ENCODE measurements at places on chromosomes 12 and 14.

GRCh38 chr12:67459173-67459572 is 189.4 kb upstream of the DYRK2 start:
- DNase-seq, result no peak

GRCh38 chr12:110636516-110636915 is 22.6 kb downstream of the TCTN1 start:
- no peak for DNase-seq

DNA sequence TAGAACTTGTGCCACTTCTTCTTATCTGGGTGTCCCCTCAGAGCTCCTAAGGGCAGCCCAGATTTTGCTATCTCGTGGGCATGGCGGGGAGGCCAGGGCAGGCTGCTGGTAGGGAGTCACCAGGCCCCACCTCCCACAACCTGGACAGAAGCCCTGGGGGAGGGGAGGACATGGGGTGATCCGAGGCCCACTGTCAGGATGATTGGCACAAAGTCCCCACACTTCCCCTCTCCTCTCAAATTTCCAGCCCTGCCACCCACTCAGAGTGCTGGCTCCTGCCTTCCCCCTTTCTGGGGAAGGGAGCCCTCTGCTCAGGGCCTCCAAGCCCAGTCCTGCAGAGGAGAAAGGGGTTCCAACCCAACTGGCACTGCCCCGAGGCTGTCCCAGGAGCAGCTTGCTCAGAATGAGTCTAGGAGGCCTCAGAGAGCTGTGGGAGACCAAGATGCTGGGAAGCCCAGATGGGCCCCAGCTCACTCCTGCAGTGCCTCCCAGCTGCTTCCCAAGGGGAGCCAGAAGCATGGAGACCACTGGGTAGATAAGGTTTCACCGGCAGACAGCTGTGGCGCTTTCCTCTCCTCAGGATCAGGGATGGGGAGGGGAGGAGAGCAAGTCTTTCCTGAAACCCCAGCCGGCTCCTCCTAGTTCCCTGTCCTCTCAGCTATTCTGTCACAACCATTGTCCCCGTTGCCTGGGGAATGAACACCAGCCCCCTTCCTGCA is 82.8 kb downstream of the B4GALNT3 start:
- no peak for DNase-seq

DNA sequence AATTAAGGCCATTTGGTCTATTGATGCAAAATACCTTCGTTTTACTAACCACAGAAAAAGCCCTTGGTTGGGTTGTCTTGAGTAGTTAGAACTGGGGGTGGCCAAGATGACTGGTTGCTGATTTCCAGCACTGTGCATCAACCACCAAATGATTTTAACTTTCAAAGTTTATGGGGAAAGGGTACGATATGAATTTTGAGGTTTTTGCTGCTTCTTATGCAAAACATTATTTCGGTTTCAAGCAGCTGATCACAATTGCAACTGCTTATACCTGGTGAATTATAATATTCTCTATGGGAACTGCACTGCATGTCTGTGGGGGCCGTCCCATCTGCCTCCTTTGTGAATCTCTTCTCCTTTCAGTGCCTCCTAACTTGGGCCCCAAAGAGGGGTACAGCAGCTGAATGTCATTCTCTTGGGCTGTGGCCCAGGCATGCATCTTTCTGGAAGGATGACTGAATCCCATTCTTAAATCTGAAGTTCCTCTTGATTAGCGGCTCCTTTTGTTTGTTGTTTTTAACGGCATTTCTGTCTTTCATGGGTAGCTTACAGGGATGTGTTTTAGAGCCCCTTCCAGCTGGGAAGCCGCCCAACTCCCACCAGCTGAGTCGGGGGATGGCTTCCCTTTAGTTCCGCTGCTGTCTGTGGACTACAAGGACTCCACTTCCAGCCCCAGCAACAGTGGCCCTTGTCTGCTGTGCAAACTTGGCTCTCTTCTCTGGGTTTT is 479.8 kb downstream of the ZFP36L1 start:
- DNase-seq, result no peak

DNA sequence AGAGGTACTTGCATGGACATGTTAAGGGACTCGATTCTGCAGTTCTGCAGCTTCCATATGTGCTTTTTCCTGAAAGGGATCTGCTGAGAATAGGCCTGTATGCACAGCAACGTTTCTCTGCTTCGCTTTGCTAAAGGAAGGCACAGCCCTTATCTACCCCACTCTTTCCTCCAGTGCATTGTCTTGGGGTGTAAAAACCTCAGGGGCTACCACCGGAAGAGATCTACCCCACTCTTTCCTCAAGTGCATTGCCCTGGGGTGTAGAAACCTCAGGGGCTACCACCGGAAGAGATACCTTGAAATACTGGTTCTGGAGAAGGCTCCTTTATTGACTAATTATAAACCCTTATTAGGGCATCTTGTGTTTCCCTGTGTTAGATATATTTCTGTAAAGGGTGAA is 52.9 kb downstream of the SEL1L start:
- DNase-seq, result no peak

Measured in right lung (tissue), 10 donors.